ENCODE measurements at places on chromosomes 7 and 10.

DNA sequence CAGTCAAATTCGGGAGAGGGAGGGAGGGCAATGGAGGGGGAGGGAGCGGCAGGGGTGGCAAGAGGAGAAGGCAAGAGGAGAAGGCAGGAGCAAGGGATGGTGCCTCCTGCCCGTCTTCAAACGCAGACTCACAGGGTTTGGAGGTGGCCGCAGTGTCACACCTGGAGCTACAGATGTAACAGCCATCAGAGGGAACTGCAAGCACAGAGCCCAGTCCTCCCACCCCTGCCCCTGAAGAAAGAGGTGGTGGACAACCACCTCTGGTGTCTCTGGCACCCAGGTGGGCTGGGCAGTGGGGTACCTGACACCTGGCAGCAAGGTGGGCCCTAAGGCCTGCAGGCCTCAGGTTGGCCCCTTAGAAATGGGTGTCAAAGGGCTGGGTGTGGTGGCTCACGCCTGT is 67.0 kb upstream of the SDK1 start:
- DNase-seq, result no peak

DNA sequence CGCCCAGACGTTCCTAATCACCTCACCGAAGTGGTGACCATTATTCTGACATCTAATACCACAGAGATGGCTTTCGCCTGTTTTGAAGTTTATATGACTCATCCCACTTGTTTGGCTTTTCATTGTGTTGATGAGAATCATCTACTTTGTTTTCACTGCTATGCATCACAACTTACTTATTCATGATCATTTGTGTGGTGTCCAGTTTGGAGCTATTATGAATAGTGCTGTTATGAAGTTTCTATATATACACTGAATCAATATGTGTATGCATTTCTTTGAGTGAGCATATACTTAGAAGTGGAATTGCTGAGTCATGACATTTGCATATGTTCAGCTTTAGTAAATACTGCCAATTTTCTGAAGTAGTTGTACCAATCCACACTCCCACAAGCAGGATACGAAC is 38.6 kb upstream of the TNKS2 start:
- no peak for DNase-seq

DNA sequence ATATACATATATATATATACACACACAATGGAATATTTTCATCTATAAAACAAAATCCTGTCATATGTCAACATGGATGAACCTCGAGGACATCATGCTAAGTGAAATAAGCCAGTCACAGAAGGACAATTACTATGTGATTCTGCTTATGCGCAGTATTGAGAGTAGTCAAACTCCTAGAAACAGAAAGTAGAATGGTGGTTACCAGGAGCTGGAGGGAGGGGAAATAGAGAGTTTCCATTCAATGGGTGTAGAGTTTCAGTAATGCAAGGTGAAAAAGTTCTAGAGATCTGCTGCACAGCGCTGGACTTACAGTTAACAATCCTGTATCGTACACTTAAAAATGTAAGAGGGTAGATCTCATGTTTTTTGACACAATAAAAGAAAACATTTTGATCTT is 181.9 kb downstream of the CDCA7L start:
- DNase-seq, result no peak

DNA sequence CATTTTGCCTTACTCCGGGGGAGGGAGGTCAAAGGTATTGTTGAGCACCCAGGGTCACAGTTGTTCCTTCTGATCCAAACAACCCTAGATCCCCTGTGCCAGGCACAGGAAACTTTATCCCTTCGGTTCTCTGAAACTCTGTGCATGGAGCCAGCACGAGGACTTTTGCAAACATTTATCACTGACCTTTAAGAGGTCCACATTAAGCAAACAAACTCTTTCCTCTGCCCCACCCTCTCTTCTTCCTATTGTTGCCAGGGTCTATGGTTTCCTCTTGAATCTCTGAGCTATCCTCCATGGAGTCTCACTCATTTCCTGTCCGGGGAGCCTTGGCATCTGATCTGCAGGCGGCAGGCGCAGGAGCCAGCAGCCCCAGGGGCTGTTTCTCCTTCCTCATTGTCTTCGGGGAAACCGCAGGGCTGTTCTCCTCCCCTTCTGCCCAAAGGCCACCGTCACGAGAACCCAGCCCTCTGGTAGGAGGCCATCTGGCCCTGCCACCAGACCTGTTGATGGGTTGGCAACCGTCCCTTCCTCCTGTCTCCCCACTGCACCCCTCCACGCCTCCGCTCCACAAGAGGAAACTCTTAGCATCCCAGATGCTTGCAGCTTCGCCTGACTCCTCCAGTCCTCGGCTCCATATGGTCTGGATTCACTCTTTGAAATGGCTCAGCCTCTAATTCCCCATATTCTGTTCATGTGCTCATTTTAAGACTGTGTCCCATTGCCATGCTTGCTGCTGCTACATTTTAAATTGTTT is 327.3 kb upstream of the NRP1 start:
- no peak for DNase-seq

GRCh38 chr10:5492929-5493576 is 6.3 kb downstream of the CALML5 start:
- DNase-seq, result no peak

All from H1 (cell line).